ENCODE measurements at places on chromosomes 11 and 22. TPM values are rescaled to one million over a fixed set of nuclear protein-coding genes. Genes with fewer than 3 reads are reported as not detected.

KCNA4 gene
- 9.7 TPM for total RNA-seq

FAM181B gene
- total RNA-seq: 9.7 TPM

ACER3 gene
- 21.5 TPM for total RNA-seq

NFRKB gene
- 20.9 TPM for total RNA-seq

DNA sequence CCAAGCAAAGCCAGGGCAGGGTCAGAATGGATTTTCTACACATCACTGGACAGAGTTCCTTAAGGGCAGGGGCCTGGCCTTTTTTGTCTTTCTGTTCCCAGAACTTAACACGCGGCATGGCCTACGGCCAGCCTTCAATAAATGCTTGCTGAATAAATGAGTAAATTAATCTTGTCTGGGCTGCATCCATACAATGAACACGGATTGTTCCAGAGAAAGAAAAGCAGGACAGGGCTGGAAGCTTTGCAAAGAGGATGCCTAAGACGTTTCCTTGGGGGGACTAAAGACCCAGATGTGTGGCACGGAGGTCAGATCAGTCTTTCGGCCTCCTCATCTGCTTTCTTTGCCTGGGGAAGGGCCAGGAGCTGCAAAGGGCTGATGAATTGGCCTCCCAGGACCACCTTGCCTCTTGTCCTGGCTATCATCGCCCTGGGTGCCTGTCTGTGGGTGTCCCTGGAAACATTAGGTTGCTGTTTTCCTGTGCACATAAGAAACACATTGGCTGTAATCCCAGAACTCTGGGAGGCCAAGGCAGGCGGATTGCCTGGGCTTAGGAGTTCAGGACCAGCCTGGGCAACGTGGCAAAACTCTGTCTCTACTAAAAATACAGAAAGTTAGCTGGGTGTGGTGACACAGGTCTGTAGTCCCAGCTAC lies 20.8 kb upstream of the RFPL3 start:
- no peak for DNase-seq
